ENCODE measurements at places on chromosomes 5 and 9.

DNA sequence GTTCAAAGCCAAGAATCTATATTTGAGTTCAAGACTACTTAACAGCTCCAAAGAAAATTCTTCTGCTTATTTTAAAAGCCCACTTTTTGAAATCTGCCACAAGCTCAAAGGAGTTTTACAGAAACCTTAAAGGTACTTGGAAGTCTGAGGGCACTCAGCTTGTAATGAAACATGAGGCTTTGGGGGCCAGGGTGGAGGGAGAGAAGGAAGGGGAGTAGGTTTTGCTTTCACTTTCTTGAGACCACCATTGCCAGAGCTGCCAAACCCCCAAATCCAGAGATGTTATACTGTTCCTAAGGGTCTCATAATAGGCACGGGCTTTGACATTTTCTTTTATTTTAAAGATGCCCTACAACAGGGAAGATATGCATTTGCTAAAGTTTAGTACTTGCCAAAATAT lies 42.6 kb upstream of the TNFAIP8 start:
- no peak for DNase-seq

DNA sequence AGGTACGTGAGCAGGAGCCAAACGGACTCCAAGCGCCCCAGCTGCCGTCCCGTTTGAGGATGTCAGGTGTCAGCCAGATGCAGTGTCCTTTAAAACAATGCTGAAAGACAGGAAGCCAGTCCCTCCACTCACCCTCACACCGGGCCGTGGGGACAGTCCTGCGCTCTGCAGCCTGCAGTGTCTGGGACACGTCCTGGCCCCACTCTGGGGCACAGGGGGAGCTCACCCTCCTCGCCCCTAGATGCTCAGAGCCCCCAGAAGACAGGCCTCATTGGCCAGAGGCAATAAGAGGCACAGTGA lies 79.7 kb downstream of the ZNF354C start:
- no peak for DNase-seq

- DNase-seq = no peak
These were observed 540.9 kb downstream of the KIF4B start for GRCh38 chr5:155554500-155554899.

DNA sequence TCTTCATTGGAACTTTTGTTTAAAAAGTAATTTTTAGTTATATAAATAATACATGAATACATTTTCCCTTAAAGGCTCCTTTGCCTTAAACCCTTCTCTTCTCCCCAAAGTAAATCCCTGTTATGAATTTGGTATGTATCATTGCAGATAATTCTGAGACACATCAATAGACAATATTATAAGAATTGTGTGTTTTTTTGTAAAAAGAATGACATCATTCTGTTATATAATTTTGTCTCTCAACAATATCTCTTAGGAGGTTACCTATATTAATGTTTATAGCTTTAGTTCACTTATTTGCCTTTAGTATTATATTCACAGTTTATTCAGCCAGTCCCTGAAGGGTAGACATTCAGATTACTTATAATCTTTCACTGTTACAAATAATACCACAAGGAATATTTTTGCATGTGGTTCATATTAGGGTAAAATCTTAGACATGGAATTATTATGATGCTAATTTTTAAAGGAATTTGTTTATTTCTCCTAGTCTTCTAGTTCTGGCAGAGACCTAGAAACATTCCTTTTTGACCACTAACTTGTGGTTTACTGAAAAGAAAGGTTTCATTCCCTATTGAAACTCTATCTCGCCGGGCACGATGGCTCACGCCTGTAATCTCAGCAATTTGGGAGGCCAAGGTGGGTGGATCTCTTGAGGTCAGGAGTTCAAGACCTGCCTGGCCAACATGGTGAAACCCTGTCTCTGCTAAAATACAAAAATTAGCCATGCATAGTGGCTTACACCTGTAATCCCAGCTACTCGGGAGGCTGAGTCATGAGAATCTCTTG lies 105.6 kb downstream of the KCTD16 start:
- no peak for DNase-seq

- no peak for DNase-seq
These were observed 3.4 kb downstream of the IL4 start for GRCh38 chr5:132677191-132677590.

DNA sequence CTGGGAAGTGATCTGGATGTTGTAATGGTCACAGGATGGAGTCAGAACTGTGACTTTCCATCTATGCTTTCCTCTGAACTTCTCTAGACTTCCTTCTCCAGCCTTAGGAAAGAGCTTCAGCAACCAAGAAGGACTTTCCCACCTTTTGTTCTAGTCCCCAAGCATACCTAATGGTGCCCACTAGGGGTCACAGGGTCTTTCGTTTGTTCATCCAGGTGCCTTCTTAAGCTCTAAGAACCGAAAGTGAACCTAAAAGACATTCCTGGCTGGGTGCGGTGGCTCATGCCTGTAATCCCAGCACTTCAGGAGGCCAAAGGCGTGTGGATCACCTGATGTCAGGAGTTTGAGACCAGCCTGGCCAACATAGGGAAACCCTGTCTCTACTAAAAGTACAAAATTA lies 1.8 kb upstream of the WNT8A start:
- no peak for DNase-seq

- DNase-seq = no peak
These were observed 47.5 kb upstream of the ADRB2 start for GRCh38 chr5:148778882-148779281.

- DNase-seq = no peak
These were observed 55.2 kb upstream of the IL12B start for GRCh38 chr5:159385536-159385935.

DNA sequence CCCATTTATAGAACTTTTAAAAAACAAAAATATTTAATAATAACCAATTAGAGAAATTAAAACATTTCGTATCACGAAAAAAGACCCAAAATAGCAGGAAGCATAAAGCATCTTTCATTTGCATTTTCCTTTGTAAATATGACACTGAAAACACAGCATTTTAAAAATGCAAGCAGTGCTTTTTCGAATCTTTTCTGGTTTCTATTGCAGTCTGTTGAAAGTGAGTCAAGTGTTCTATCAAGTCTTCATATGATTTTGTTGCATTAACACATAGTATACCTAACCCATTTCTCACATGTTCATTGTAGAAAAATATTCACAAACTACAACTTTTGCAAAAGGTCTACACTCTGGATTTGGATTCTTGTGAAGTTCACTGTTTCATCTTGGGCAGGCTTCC lies 198.8 kb downstream of the SEMA5A start:
- DNase-seq = no peak

Data from CD4-positive, alpha-beta T cell treated with Interleukin-17A for 4 hours (primary cell).